ENCODE measurements at places on chromosomes 3 and 15.

DNA sequence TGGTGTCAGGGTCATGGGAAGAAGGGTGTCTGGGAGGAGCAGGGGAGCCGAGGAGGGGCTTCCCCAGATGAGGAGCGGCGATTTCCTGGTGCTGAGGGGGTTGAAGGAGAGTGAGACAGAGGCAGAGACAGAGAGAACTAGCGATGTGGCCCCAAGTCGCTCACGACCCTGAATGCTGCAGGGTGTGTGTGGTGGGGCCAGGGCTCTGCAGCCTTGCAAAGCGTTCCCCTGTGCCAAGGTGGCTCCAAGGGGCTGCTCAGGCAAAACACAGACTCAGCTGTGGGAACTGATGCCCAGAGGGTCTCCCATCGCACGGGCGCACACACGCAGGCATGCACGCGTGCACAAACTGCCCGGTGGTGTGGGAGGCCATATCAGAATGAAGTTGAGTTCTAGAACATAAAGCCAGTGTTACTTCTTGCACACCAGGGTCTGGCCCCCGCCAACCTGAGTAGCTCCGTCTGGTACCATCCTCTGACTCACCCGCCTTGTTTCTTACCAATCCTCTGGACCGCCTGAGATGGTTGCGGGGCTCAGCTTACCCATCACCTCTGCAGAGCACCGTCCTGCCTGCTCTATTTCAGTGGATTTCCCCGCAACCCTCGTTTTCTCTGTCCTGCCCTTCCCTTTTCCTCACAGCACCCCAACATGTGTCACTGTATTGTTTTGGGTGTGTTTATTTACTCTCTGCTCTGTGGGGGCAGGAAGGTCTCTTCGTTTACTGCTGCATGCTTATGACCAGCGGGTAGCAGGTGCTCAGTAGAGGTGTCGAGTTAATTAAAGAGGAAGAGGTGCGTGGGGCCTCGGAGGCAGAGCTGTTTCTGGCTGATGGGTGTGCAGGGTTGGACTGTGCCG lies 4.5 kb downstream of the MELTF start:
- no peak for DNase-seq

DNA sequence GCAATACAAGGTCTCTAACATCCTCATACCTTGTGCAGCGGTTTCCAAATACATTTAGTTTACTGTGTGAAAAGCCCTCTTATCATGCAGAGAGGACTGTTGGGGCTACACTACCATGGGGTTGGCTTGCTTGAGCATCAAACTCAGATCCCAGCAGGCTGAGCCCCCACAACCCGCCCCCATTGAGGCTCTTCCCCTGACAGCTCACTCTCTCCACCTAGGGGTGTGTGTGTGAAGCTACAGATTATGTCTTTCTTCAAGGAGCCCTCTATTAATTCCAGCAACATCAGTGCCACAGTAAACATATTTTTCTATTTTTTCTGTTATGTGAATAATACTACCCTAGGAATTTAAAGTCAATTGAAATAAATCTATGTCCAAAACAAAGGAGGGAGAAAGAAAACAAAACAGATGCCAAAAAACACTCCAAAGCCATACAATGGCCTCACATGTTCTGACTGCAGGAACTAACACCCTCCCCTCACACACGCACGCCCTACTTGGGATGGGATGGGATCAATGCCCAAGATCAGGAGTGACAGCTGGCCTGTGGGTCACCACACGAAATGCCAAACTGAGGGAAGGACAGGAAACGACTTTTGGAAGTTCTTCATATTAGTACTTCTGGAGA lies 14.7 kb downstream of the TM4SF4 start:
- DNase-seq: no peak

DNA sequence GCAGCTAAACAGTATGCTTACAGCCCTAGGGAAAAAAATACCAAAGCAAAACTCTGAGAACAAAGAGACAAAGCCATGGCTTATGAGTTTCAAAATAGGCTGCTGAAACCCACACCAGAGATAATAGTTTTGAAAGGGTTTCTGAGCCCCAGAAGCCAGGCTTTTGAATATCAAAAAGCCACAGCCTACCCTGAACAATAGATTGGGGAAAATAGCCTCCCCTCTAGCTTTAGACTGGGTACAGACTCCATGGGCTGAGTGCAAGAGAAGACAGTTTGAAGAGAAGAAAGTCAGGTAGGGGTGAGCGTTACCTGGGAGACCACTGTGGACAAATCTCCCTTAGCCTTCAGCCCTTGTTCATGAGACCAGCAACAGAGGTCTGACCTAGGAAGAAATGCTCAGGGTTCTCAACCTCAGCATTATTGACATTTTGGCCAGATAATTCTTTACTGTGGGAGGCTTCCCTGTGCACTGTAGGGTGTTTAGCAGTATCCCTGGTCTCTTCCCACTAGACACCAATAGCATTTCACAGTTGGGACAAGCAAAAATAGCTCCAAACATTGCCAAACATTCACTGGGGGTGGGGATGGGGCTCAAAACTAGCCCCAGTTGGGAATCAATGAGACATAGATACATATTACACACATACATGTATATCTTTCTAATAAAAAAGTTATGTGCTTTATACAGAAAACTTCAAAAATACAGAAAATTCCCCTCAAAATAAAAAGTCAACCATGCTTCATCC lies 11.6 kb upstream of the TAFA4 start:
- no peak for DNase-seq

DNA sequence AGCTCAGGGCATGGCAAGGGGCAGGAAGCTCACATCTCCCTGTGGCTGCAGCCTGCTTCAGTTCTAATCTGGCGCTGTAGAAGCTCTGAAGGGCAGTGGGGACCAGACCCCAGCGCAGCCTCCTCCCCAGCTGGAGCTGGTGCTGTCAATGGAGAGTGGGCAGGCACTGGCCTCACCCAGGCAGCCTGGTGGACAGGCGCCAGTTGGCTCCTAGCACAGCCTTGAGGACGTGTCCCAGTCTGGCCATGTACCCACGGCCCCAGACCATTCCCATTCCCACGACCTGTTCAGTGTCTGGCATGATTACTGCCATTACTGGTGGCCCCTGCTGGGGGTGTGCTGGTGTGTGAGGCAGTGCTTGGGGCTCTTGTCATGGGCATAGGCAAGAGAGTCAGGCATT lies 16.3 kb downstream of the TYRO3 start:
- no peak for DNase-seq

DNA sequence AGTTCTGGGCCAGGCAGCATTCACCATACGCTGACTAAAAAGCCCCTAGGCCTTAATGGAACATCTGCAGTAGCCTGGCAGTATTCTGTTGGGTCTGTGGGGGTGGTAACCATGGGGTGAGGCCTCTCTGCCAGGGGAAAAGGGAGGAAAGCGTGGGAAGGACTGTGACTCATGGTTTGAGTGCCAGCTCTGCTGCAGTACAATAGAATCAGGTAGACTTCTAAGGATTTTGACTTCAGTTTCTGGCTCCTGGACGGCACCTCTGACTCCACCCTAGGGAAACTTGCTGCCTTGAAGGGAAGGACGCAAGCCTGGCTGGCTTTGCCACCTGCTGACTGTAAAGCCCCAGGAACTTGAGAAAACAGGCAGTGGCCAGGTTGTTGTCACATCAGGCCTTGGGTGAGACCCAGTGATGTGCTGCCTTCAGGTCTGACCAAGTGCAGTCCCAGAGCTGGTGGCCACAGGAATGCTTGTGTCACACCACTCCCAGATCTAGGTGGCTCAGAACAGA lies 148.6 kb downstream of the SUCNR1 start:
- no peak for DNase-seq

- DNase-seq: no peak
Measured at GRCh38 chr15:58597943-58598828, 151.3 kb downstream of the ADAM10 start.

DNA sequence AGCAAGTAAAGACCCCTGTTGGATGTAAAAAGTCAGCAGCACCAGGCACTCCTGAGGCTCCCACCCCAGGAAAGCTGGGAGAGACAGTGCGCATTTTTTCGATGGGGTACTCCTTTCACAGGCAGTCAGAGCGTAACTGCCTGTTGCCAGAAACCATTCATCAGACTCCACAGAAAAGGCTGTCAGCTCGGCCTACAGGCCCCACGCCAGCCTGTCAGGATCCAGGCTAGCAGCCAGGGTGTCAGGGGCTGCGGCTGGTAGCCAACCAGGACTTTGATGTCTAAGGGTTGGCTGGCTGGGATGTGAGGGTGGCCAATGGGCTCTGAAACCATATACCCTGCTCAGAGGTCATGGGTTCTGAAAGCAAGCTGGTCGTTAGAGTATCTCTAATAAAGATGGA lies 164.5 kb downstream of the WNT5A start:
- no peak for DNase-seq

DNA sequence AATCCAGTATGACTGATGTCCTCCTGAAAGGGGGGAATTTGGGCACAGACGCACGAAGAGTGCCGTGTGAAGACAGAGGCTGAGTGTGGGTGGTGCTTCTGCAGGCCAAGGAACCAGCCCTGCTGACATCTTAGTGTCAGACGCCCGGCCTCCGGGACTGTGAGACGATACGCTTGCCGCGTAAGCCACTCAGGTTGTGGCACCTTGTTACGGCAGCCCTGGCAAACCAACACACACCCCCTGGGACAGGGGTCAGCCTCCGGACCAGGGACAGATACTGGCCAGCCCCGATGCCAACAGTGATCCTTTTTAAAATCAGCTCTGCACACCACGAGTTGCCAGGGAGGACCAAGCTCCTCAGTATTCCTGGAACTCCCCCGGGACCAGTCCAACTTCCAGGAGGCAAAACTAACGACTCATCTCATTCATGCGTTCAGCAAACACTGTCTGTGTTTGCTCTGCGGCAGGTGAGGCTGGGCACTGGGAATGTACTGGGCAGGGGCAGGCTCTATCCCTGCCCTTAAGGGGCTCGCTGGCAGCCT lies 21.2 kb upstream of the PIGZ start:
- no peak for DNase-seq

DNA sequence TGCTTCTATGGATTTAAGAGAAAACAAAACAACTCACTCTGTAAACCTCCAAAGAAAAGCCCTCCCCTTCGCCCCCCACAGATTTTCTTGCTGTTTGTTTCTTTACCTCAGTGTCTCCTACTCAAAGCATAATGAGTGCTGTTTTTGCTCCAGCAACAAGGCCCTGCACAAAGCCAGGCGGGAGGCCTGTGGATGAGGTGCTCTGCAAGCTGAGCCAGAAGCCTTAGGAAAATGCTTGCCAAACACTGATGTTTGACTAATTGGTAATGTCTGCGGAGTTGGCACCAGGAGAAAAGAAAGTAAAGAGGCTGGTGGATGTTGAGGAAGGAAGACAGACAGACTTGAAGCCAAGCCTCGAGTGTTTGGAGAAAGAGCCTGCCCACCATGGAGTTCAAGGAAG lies 99.7 kb downstream of the RARB start:
- DNase-seq: no peak

DNA sequence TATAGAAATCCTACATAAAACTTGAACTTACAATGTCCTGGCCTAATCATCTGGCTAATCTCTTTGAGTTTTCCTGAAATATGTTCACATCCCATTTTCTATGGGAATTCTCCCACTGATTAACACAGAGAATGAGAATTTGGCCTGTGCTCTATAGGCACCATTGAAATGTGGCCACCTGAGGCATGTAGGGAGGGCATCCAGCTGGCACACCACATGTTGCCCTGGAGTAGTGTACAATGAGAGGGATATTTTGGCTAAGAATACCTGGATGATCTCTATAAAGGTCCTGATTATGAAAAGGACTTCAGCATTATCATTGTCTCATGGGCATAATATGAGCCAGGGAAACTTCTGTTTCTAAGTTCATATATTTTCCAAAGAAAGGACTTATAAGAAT lies 324.0 kb downstream of the ZBTB20 start:
- no peak for DNase-seq

DNA sequence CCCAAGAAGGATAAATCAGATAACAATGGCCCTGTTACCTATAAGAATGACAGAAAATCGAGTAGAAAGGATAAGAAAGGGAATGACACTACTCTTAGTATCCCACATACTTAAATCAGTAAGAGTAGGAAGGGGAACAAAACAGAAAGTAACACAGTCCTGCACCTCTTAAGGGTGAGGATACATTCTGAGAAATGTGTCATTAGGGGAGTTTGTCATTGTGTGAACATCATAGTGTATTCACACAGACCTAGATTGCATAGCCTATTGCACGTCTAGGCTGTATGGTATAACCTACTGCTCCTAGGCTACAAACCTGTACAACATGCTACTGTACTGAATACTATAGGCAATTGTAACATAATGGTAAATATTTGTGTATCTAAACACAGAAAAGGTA lies 142.6 kb downstream of the PLCH1 start:
- no peak for DNase-seq

- no peak for DNase-seq
Measured at GRCh38 chr3:43907508-43907858, 216.7 kb downstream of the ABHD5 start.

- no peak for DNase-seq
Measured at GRCh38 chr15:26771578-26772153, 1.2 kb downstream of the GABRB3 start.

DNA sequence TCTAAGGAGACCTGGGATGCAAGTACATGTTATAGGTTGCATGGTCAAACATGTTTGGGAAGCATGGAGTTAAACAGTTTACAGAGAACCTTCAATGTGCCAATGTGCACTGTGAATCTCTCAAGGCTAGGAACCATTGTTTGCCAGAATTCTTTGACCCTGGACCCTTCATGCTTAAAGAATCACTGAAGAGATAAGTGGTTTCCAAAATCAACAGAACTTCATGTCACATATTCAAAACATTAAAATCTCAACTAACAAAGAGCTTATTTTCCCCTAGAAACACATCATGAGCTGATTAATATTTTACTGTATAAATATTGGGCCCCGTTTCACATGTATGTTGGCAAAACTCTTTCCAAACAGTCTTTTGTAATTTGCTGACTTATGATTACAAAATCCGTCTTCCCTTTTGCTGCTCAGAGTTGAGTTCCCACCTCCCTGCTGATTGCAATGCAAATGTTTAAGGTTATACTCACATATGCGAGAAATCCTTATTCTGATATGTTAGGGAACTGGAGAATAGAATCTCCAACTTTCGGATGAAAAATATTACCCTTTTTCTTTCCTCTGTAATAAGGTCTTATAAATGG lies 380.2 kb downstream of the DIPK2A start:
- no peak for DNase-seq

- DNase-seq: no peak
Measured at GRCh38 chr15:47213883-47214282, 503.4 kb upstream of the SEMA6D start.

DNA sequence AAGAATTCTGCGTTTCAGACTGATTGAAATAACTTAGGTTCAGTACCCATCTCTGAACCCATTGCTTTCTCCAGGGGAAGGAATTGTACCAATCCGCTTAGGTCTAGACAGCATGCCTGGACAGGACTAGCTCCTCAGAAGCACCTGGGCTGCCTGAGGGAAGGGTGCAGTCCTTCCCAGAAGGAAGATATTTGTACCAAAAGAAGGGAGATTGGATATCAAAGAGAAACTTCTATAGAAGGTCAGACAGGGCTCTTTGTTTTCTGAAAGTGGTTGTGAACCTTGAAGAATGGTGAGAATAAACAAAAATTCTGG lies 133.8 kb upstream of the LRTM1 start:
- no peak for DNase-seq

GRCh38 chr15:77627067-77627466 lies 5.6 kb downstream of the LINGO1 start:
- no peak for DNase-seq

GRCh38 chr3:94356581-94356980 lies 293.7 kb downstream of the NSUN3 start:
- no peak for DNase-seq

GRCh38 chr15:44147636-44148035 lies 47.4 kb downstream of the FRMD5 start:
- no peak for DNase-seq

GRCh38 chr3:99498550-99499234 lies 139.7 kb upstream of the COL8A1 start:
- DNase-seq: no peak

- DNase-seq: no peak
Measured at GRCh38 chr3:18057471-18058091, 315.1 kb upstream of the TBC1D5 start.

Data from NCI-H1930 (cell line).